ENCODE measurements at places on chromosomes 7 and 10.

DNA sequence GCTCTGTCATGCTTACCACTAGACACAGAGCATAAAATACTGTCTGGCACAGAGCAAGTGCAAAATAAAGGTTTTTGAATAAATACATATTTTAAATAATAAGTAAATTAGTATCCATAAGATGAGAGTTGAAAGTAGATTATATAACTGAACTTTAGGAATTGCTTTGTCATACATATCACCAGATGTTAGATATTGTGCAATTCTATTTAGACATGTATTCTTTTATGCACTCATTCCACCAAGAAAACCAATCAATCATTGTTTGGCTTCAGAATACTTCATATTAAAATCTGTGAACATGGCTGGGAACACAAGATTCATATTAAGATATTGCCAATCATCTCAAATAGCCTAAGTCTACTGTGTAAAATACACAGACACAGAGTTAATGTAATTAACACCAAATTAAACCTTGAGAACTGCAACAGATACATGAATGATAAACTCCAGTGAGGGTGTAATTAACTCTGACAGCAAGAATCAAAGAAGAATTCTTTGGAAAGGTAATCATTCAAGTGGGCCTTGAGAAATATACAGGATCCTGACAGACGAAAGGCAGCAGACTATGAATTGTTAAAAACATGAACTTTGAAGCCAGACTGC is 201.0 kb upstream of the PTN start:
- no peak for DNase-seq

DNA sequence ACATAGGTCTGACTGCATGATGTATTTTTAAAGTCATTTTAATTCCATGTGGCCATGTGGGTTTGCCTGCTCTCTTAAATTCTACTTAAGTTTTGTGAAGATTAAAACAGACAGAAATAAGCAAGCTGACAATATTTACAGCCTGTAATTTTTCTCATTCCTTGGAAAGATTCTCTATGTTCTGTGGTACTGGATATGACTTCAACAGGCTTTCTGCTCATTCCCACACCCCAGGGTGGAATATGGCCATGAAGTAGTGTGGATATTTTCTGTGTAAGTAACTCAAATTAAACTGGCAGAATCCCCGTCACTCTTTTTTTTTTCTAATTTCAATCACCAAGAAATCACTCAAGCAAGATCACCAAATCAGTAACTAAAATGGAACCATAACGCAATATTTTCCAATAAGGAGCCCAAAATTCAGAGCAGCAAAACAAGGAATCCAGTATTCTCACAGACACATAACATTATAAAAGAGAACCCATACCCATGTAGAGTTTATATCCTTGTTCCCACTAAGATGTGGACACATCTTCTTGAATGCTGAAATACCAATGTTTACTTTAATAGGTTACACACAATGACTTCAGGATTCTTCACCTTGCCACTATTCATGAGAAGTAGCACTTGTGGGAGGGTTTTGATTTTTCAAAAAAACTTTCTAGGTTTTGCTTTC is 5.7 kb downstream of the HOXA5 start:
- DNase-seq, result no peak

GRCh38 chr7:44059219-44060090 is 5.9 kb downstream of the PGAM2 start:
- no peak for DNase-seq

- no peak for DNase-seq
Observed at GRCh38 chr7:156024201-156024600, 211.9 kb upstream of the SHH start.

DNA sequence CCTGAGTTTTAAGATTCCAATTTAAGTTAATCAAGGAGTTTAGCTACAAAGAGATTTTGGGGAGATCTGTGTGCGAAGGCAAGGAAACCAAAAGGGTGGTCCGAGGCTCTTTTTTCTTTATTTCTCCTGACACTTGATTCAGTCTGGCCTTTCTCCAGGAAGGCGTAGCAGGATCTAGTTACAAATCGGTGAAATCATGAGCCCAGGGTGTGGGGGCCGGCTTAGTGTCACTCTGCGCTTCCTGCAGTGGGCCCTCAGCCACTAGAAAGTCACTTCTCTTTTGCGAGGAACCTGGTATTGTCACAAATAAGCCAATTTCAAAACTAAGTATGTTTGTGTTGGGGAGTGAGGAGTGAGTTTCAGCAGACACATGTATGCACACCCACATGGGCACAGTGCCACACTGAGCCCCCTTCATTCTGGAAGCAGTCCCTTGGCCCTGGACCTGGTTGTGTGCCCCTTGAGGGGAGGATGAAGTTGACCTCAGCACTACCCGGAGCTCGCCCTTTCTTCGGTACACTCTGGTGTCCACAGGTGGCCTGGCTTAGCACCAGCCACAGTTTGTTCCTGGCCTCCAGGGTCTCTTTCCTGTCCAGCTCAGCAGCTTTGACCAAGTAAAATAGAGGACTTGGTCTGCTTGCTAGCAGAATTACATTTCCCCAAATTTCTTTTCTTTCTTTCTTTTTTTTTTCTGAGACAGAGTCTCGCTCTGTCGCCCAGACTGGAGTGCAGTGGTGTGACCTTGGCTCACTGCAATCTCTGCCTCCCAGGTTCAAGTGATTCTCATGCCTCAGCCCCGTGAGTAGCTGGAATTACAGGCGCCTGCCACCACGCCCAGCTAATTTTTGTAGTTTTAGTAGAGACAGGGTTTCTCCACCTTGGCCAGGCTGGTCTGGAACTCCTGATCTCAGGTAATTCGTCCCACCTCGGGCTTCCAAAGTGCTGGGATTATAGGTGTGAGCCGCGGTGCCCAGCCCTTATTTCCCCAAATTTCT is 84.0 kb upstream of the BTBD16 start:
- no peak for DNase-seq

DNA sequence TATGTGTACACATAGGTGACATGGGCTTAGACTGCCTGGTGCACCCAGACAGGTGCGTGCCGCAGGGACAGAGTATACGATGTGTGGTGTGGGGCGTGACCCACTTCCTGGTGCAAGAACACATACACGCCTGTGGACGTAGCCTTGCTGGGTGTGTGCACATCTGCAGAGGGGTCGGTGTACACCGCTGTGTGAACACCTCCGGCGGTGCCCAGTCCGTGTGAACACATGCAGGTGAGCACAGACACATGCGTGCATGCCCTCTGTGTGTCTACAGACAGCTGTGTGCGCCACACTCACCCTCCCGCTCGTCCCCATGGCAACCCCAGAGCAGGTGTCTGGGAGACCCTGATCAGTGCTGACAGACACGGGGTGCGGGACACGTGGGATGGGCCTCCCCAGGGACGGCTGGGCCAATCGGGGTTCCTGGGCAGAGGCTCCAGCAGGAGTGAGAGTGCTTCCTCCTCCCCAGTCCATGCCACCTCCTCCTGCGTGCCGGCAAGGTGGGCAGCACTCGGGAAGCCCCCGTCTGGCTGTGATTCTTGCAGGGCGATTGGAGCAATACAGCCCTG is 23.4 kb downstream of the ELFN1 start:
- DNase-seq, result no peak

DNA sequence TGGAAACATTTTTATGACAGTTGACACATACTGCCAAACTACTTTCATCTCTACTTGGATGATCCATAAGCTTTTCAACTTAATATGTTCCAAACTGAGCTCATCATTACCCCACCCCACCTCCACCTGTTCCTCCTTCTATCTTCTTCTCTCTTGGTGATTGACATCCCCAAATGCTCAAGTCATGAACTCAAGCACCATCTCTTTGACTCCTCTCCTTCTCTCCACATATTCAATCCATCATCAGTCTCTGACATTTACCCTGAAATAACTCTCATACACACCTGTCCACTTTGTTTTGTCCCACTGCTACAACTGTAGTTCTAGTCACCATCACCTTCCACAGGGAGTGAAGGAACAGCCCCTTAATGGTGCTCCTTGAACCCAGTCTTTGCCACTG is 43.3 kb downstream of the SGCE start:
- DNase-seq, result no peak

- no peak for DNase-seq
Observed at GRCh38 chr7:128358233-128358632, 3.3 kb downstream of the PRRT4 start.

DNA sequence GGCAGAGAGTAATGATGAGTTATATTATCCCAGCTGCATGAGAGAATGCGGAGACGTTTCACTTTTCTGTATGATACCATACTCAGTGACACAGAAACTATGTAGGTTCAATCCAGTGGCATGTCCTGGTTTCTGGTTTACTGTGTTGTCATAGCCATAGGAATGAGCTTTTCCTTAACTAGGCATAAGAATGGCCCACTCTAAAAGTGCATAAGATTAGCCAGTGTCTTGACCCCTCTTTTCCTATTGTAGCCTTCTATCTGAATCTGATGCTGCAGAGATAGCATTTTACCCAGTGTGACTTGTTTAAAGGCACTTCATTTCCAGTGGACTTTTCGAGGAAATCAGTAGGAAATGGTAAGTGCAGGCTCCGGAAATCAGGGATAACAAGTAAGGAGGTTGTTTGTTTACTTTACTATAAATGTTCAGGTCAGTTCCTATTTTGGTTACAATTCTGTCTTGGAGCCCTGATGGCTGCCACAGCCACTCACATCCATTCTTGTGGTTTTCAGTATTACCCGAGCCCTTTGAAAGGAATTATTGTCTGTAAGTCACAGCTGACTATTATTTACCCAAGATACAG is 70.5 kb downstream of the SEMA3A start:
- peak; percentile 11 for DNase-seq

GRCh38 chr10:101014966-101015581 is 15.5 kb downstream of the LZTS2 start:
- DNase-seq, result peak; percentile 86

DNA sequence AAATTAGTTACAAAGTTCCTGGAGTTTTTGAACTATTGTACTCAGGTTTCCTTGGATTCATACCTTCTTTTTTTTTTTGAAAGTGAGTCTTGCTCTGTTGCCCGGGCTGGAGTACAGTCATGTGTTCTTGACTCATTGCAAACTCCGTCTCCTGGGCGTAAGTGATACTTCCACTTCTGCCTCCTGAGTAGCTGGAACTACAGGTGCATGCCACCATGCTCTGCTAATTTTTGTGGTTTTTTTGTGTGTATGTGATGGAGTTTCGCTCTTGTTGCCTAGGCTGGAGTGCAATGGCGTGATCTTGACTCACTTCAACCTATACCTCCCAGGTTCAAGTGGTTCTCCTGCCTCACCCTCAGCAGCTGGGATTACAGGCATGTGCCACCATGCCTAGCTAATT is 22.3 kb downstream of the MCM10 start:
- no peak for DNase-seq

- DNase-seq, result no peak
Observed at GRCh38 chr10:109480836-109481235, 442.5 kb downstream of the XPNPEP1 start.

GRCh38 chr7:28533267-28533666 is 120.9 kb downstream of the CREB5 start:
- DNase-seq, result no peak

GRCh38 chr10:118045158-118045836 is 1.4 kb downstream of the RAB11FIP2 start:
- no peak for DNase-seq

DNA sequence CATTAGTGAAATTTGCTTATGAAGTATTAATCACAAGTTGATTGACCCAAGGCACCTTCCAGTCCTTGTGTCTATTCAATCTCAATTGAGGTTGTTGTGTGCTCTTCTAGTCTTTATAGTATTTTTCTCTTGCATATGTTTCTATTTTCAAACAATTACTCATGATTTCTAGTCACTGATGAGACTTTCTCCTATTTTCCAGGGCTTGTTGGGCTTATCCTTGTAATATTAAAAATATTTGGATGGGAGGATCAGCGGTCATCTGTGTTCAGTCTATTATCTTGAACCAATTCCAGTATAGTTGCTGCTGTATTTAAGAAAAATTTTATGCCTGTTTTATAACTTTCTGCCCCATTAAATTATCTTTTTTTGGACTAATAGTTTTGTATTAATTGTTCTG is 154.4 kb downstream of the PTEN start:
- DNase-seq, result peak; percentile 35

DNA sequence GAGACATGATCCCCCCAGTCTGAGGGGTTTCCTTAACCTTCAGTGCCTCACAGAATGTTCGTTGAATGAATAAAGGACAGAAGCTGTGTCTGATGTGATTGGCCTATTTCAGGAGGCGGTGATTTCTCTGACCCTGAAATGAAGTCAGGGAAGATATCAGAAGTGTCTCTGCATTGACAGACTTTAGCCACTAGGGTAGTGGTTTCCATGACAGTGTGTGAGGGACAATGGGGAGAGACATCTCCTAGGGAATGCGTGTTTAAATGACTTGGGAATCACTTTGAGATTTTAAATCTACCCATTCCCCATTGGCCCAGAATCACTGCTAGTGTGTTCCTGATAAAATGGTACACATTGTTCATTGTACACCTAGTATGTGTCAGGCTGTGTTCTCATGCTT is 132.0 kb downstream of the CFAP58 start:
- DNase-seq, result no peak

GRCh38 chr10:48272682-48273081 is 1.8 kb downstream of the FRMPD2 start:
- no peak for DNase-seq

- no peak for DNase-seq
Observed at GRCh38 chr7:24601600-24601999, 28.3 kb downstream of the PALS2 start.

DNA sequence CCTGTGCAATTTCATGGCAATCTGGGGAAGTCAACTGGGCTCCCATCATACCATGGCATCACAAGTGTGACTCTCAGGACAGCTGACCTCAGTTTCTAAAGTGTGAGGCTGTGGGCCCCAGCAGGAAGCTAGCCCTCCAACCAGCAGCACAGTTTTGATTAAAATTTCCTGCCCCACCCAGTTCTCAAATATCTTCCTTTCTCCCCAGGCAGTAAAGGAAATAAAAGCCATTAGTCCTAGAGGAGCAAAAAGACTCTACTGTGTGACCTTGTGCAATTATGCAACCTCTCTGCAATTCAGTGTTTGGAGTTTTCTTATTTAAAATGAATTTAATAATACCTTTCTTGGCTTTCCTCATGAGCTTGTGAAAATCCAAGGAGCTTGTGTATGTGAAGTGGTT is 143.1 kb upstream of the CDCA7L start:
- DNase-seq, result no peak

DNA sequence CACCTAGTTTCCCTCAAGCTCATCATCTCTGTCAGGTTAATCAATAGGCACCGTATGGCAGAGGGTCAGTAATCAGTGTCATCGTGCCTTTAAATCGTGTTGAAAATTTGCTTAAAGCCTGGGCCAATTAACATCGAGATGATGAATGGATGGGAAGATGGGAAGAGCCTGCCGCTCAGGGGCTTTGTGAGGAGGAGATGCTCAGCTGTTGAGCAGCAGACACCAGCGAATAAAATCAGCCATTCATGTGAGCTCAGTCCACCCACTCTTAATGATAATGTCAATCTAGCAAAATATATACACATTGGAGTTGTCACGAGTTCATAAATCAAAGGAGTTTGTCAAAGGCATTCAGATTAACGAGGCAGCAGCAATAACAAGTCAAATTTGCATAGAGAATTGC is 97.7 kb downstream of the BTRC start:
- no peak for DNase-seq

GRCh38 chr7:5351507-5352265 is 68.9 kb downstream of the SLC29A4 start:
- no peak for DNase-seq

DNA sequence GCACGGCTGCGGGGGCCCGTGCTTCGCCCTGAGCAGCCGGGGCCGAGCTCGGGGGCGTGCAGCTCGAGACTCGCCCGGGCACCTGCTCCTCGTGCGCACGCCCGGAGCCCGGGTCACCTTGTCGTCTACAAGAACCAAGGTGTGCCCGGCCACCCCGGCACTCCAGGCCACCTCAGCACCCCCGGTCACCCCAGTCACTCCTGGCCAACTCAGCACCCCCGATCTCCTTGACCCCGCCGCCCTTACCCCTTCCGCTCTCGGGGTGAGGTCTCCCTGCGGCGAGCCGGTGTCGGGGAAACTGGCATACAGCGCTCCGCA is 268 bp upstream of the IGFBP3 start:
- DNase-seq, result no peak
